ENCODE measurements at places on chromosomes 6 and 20.

GRCh38 chr6:34178357-34179105, 32.6 kb upstream of the GRM4 start:
- DNase-seq = no peak

- no peak for DNase-seq
These were observed 56.8 kb downstream of the KCNS1 start for GRCh38 chr20:45044084-45044573.

DNA sequence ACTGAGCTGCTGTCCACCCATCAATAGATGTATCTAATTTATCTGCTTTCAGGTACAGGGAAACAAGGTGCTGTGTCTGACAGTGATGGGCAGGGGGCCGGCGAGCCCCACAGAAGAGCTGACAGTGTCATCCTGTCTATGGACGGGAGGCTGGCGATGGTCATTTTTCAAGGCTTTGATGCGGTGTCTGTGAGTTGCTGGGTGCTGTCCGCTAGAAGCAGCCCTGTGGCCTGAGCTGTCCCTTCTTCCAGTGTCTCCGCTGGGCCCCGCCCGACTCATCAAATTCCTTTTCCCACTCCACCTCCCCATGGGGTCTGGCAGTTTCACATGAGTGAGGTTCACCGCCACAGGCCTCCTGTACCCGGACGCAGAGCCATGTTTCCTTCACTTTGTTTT, 161.4 kb upstream of the PMEPA1 start:
- no peak for DNase-seq

DNA sequence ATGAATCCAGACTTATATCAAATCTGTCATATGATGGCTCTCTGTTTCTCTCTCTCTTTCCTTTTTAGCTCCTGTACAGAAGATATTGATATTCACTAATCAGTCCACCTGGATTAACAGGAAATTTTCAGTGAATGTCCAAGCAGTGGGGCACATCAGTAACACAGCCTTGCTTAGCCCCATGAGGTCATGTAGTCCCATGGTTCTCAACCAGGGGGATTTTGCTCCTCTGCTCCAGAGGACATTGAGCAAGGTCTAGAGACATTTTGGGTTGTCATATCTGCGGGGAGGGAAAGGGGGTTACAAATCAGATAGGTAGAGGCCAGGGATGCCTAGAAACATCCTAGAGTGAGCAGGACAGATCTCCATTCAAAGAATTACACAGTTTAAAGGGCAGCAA, 810 bp downstream of the GSTA1 start:
- no peak for DNase-seq

DNA sequence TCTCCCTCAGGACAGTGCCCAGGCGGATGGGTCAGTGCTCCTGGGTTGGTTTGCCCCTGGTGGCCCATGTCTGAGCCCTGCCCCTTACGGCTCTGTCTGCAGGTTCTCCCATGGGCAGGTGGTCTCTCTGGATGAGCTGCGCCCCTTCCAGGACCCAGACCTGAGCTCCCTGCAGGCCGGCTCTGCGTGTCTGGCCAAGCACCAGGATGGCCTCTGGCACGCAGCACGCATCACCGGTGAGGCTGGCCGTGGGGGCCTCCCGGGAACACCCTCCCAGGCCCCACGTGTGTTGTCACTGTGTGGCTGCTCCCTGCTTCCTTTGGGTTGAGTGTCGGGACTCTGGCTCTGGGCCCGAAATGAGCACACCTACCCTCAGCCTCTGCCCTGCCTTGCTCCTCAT, 3.3 kb upstream of the LIME1 start:
- no peak for DNase-seq

- DNase-seq = no peak
These were observed 55.0 kb upstream of the BHLHE23 start for GRCh38 chr20:63061771-63062100.

- no peak for DNase-seq
These were observed 25.4 kb upstream of the FAM83C start for GRCh38 chr20:35317416-35318210.

GRCh38 chr20:20407891-20408805, 40.2 kb downstream of the INSM1 start:
- DNase-seq = no peak

DNA sequence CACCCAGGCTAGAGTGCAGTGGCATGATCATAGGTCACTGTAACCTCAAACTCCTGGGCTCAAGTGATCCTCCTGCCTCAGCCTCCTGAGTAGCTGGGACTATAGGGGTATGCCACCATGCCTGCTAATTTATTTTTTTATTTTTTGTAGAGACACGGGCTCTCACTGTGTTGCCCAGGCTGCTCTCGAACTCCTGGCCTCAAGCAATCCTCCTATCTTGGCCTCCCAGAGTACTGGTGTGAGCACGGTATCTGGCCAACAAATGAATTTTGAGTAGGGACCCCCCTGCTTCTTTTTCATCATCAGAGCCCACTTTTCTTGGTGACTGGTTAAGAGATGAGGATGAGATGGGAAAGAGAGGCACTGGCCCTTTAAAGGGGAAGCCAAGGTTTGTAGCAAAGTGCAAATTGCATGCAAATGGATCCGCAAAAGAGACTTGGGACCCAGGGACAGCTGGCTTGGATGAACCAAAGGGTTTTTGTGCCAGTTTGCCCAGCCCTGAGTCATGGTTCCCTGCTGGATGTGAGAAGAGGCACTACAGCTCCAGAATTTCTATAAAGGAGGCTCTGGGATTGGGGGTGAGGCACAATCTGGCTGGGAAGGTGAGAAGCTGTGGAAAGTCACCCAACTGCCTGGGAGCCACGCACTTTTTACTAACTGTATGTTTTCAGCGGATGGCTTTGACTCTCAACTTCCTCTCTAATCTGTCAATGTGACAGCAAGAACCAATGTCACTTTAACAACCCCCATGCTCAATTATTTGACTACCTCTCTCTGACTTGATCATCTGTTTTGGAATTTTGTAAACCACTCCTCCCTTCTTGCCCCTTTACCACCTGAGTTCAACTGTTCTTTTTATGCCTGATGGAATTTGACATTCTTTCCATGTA, 58.7 kb upstream of the RNF24 start:
- no peak for DNase-seq

DNA sequence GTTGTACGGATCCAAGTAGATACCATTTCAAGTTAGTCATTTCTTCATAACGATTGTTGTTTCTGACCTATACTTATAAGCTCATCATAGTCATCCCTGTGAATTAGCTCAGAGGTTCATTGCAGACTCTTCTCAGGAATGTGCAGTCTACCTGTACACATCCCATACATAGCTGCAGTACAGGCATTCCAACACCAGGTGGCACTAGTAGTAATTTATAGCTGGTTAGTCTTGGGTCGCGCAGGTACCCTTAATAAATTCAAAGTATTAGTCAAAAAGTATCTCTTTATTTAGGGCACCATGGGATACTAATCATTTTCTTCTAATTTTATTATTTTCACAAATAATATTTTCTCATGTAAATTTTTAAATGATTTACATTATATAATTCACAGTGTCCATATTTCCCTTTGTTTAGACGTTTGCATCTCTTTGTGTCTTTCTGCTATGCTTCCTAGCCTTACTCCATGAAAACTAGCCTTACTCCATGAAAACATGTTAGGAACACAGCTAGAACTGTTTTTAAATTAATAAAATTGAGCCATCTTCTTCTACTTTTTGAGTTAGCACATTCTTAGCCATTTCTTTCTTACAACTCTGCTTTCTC, 128.6 kb upstream of the FAM83B start:
- no peak for DNase-seq

DNA sequence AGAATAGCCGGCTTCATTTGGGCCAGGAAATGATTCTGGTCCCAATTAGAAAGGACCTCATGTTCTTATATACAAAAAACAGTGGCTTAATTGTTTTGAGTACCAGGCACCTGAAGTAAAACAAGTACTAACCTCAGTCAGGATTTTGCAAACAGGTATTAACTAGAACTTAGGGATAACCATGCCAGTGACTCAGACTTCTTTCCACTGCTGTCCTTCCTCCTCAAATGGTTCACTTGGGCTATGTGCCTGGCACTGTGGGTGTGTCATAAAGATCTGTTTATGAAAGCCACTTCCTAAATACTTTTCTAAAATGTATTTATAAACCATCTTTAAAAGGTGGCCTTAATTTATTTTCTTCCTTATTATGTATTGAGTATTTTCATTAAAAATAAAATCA, 10.7 kb downstream of the CLDN20 start:
- DNase-seq = no peak

- DNase-seq = no peak
These were observed 3.2 kb upstream of the PMEPA1 start for GRCh38 chr20:57712851-57713504.

GRCh38 chr6:149160943-149161342, 156.6 kb upstream of the TAB2 start:
- DNase-seq = no peak

DNA sequence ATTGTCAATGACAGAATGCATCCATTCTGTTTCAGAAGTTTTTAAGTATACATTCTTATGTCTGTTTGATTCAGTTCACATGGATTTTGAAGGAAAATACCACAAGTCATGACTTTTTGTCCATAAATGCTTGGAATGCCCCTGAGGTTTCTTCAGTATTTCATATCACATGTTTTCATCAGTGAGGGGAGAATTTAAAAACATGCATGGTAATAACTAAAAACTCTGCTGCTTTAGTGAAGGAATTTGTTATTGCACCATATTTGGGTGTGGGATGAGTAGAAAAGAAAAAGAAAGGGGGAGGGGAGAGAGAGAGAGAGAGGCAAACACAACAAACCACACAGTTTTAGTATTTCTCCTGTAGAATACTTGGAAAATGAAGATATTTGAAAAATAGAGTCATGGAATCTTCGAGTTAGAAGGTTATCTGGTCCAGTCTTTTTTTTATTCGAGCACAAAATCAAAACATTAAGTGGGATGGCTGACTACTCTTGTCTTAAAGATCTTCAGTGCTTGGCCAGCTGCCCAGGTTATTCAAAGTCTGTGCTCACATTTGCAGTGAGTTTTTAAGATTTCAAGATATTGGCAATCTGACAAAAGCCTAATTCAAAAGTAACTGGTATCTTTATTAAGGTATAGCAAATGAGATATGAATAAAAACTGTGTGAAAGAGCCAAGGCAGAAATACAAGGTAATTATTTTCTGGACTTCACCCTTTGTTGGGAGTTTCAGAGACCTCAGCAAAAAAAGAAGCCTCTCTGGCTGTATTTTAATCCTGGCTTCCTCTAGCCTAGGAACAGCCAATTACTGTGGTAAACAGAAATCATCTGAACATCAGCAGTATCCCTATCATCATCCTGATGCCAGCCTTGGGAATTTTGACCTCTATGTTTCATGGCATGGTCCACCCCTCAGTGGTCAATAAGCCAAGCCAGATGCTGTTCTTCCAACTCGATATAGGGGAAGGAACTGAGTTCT, 687.9 kb upstream of the CITED2 start:
- DNase-seq = no peak

DNA sequence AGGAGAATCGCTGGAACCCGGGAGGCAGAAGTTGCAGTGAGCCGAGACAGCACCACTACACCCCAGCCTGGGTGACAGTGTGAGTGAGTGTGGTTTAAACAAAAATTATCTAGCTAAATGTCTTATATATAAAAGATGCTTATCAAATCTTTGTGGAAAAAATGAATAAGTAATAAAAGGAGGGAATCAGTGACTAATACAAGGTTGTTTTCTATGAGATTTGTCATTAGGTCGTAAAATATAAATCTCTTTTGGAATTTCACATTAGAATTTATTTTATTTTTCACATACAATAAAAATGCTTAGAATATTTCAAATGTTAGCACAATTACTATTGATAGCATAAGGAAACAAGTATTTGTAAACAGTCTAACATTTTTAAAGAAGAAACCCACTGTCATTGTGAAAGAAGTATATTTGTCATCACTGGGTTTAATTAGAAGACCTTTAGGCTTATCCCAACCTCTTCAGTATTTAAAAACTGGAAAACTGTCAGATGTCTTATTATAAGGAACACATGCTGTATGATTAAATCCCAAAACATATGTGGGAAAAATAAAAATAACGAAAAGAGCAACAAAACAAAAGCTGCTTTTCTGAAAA, 47.1 kb downstream of the ASCC3 start:
- no peak for DNase-seq

GRCh38 chr6:35602133-35602946, 86.4 kb downstream of the FKBP5 start:
- DNase-seq = no peak

DNA sequence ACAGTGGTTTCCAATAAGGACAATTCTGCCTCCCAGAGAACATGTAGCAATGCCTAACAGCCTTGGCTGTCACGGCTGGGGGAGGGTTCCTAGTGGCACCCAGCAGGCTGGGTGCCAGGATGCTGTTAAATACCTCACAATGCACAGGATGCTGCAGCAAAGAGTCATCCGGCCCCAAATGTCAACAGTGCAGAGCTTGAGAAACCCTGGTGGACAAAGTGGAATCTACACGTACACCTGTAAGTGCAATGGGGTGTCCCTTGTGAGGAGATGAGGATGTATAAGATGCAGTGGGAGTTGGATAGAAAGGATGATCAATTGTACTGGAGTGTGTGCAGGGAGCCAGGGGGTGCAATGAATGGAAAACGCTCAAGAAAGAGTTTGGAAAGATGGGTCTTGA, 142.4 kb downstream of the FNDC1 start:
- DNase-seq = no peak

GRCh38 chr20:37260923-37261322, 691 bp downstream of the GHRH start:
- no peak for DNase-seq

DNA sequence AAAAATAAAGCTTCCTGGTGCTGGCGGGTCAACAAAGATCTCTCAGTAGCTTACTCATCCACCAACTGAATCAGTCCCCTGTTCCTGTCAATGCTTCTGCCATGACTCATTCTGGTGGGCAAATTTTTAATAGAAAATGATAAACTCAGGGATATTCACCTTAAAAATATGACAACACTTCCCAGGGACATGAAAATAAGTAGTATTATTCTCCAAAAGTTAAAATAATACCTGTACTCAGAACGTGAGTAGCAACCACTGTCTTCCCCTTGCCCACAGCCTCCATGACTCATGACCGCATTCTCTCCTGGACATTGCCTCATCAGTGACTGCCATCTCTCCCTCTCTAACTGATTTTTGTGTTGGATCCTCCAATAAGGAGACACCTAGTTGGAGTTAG, 552.3 kb downstream of the KIF16B start:
- DNase-seq = no peak

DNA sequence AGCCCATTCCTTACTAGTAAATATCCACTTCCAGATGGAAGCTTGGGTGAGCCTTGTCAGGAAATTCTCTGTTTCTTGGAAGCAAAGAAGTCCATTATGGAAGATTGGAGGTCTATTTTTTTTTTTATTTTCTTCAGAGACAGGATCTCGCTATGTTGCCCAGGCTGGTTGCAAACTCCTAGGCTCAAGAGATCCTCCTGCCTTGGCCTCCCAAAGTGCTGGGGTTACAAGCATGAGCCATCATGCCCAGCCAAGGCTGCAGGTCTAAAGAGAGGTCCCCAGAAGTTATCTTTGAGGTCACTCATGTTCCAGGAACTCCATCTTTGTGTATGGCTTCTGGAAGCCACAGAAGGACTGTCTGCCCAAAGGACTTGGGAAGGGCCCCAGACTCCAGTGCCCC, 255.3 kb downstream of the LY86 start:
- no peak for DNase-seq

GRCh38 chr20:2778602-2779321, 21.7 kb downstream of the CPXM1 start:
- no peak for DNase-seq
